Left kidney (tissue), 8 donors: ENCODE measurements at places on chromosomes 6 and 20. TPM values are rescaled to one million over a fixed set of nuclear protein-coding genes. Genes with fewer than 3 reads are reported as not detected.

DNA sequence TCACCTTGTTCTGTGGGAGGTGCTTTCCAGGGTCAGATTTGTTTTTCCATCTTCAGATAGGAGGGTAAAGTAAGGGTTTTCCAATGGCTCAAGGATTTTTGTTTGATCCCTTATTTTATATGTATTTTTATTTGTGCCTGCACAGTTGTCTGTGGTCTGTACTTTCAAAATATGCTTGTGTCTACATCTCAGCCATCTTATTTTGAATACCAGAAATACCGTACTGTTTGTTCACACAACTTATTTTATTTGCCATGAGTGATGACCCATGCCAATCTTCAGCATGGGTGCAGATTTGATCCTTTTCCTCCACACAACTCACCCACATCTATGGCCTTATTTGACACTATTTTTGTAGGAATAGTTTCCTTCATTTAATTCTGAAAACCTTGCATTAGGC lies 72.2 kb upstream of the PTCHD4 start:
- DNase-seq: no peak

DNA sequence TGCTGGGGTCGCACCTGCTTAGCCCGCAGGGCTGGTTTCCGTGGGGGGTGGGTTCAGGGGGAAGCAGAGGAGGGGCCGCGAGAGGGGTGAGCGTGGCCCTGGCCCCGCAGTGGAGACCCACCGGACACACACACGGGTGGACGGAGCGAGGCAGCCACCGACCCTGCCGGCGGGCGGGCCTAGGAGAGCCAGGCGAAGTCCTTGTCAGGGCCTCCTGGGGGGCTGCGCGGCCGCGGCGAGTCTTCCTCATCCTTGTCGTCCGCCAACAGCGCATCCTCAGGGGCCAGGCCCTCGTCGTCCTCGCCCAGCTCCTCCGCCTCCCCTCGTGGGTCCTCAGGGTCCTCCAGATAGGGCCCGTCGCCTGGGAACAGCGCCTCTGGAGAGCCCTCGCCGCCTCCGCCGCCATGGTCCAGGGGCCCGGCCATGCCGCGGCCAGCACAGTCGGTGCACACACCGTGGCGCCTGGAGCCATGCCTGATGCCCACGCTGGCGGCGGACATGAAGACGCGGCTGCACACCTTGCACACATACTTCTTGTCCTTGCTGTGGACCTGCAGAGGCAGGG lies 7.3 kb downstream of the SLC2A4RG start:
- DNase-seq: no peak

- no peak for DNase-seq
These were observed 30.0 kb upstream of the AKIRIN2 start for GRCh38 chr6:87731818-87732661.

The MCHR2 gene
- not detected for polyA plus RNA-seq

The CCR6 gene
- polyA plus RNA-seq: 0.20 TPM

- DNase-seq: no peak
These were observed 41.4 kb downstream of the MAP3K5 start for GRCh38 chr6:136750696-136751521.

DNA sequence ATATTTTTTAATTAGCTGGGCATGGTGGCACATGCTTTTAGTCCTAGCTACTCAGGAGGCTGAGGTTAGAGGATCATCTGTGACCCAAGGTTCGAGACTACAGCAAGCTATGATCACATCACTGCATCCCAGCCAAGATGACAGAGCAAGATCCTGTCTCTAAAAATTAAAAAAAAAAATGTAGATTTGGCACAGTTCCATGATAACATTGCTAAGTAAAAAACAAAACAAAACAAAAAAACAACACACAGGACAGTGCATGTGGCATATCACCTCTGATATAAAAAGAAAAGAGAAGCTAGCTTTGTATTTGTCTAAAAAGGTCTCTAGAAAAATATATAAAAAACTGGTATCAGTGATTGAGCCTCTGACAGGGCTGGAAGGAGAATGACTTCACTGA lies 24.6 kb downstream of the RNF24 start:
- no peak for DNase-seq

- no peak for DNase-seq
These were observed 38.9 kb upstream of the TMEM14A start for GRCh38 chr6:52632011-52632410.

- DNase-seq: no peak
These were observed 25.2 kb upstream of the FYN start for GRCh38 chr6:111898452-111898851.

DNA sequence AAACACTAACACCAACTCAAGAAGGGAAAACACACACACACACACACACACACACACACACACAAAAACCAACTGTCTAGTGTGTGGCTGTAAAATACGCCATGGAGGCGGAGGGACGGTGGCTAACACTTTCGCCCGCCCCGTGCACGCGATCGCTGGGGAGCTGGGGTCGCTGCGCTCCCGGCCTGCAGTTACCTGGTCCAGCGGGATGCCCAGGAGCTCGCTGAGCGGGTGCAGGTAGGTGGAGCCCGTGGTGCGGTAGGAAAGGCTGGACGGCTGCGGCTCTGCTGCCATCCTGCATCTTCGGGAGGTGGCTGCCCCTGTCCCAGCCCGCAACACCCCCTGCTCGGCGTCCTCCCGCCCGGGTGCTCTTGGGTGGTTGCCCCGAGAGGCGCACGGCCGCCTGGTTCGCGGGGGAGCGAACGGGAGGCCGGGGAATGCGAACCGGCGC lies 303 bp downstream of the MBOAT1 start:
- no peak for DNase-seq

DNA sequence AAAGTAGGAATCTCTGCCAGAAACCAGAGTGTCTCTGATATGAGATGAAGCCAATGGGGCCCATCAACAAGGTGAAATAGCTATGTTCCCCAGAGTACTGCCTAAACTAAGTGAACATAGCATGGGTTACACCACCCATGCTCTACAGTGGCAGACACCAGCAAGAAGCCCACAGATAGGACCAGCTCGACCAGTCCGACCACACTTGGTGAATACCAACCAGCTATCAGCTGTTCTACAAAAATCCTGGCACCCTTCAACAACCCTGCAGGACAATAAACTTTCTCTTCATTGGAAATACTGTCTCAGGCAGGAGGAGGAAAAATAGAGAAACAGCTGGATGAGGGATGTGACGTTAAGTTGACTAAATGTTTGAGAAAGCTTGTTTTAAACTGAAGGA lies 311.4 kb downstream of the EPM2A start:
- DNase-seq: no peak

DNA sequence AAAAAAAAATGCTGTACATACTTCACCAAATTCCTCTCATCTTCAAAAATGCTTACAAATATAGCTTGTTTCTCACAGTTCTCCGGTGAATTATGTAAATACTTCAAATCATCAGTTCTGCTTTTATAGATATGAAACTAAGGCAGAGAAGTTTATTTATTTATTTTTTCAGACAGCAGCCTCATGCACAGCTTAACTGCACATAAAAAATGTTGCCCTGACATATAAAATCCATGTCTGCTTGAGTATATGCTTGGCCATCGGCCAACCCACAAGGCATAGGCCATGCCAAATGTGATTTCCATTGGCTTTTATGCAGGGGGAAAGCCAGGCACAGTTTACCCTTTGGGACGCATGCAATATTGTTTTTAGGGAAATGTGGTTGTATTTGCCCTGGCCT lies 57.3 kb upstream of the PHACTR2 start:
- no peak for DNase-seq

The DYNLT2 gene
- polyA plus RNA-seq: 8.5 TPM

The TBXT gene
- polyA plus RNA-seq: not detected

DNA sequence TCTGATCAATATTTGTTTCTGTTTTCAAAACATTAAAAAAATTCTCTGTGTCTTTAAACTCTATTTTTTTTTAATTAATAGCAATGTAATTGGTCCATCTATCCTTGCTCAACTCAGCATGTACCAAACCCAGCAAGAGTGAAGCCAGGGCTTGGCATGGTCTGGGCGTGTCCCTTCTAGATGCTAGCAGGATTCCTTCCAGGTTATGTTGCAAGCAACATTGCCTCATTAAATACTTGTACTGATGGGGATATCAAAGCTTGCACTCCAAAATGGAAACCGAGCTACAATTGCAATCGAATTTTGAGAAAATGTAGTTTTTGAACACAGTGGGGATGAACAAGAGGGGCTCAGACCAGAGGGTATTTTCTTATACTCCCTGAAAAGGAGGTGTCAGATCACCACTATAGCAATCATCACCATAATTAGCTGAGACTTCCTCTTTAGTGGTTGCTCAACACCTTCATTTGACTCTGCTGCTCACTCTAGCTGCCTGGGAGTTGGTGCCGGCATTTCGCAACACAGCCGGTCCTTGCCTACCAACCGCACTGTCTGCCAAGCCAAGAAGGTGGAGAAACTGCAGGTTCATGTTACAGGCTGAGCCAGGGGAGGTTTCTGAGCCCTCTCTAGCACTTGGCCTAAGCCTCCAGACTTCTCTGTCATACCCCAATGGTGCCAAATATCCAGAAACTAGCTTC lies 67.8 kb upstream of the RALGAPA2 start:
- no peak for DNase-seq

The PAQR8 gene
- polyA plus RNA-seq: 26.3 TPM

The B3GALT4 gene
- 4.0 TPM for polyA plus RNA-seq
